ENCODE measurements at places on chromosomes 12 and 14.

DNA sequence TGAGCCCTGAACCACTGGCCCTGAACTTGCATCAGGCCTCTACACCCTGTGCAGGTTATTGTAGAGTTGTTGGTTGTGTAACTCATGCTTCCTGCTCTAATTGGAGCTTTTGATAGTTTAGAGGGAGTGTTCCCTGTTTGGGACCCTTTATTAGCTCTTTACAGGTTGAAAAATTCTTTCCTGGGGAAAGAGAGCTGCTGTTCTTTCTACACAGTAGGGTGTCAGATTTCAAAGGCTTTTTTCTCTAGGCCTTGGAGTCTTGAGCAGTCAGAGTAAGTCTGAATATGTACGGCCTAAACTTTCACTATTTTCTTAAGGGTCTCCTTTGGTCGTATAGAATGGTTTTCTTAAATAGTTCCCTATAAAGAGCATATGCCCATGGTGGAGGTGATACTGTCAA lies 60.8 kb upstream of the NEDD1 start:
- no peak for DNase-seq

DNA sequence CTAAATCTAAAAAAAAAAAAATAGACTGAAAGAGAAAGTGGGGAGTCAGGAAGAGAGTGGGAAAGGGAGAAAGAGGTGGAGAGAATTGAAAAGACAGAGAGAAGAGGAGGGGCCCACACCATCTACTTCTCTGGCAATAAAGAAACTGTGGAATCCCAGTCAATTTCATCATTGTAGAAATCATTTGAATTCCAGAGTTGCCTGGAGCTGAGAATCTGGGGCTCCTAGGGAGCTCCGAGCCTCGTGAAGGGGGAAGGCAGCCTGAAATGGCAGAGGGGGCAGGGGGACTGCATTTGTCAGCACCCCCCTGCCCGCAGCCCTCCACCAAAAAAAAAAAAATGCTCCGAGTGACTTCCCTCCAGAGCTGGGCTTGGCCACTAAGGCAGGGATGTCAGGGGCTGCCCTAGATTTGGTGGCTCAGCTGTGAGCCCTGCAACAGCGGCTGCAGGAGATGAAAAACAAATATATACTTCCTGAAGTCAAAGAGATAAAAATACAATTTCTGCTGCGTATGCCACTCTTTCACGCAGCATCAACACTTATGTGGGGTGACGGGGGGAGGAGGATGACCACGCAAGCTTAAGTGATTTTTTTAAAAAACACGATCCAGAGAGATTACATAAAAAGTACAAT lies 80.5 kb downstream of the BCL11B start:
- DNase-seq: no peak

- DNase-seq: no peak
Observed at GRCh38 chr12:48235796-48236333, 32.8 kb upstream of the OR10AD1 start.

DNA sequence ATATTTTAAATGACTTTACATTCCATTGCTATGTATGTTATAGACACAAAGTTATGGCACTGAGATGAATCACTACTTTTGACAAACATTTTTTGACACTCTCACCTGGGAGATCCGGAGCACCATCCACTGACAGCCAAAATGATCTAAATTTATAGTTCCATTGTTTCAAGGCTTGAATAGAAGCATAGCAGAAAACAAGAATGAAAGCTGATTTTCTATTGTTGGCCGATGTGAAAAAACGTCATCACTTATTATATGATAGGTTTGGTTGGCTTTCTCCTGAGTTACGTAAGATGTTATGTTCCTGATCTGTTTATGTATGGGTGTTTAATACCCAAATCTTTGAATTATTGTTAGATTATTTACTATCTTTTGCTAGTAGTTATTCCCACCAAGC lies 306.2 kb downstream of the PAWR start:
- DNase-seq: no peak

DNA sequence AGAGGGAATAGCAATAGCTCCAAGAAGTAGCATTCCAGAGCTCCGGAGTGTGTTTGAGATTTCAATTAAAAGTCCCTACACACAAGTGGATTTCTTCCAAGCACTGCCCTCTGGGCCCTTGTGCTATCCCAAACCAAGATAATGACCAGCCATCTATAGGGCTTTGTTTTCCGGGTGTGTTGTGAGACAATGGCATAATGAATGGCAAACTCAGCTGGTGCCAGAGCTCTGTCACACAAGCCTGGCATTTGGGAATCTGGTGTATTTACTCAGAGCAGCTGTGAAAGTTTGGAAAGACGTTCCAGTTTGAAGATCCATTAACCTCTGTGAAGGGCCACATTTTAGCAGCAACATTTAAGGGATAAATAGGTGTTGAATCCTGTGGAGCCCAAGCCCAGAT lies 61.2 kb upstream of the TMTC2 start:
- peak; percentile 31 for DNase-seq

- no peak for DNase-seq
Observed at GRCh38 chr12:20718294-20718693, 23.2 kb downstream of the SLCO1C1 start.

GRCh38 chr12:96063046-96063445 lies 27.7 kb upstream of the LTA4H start:
- no peak for DNase-seq

DNA sequence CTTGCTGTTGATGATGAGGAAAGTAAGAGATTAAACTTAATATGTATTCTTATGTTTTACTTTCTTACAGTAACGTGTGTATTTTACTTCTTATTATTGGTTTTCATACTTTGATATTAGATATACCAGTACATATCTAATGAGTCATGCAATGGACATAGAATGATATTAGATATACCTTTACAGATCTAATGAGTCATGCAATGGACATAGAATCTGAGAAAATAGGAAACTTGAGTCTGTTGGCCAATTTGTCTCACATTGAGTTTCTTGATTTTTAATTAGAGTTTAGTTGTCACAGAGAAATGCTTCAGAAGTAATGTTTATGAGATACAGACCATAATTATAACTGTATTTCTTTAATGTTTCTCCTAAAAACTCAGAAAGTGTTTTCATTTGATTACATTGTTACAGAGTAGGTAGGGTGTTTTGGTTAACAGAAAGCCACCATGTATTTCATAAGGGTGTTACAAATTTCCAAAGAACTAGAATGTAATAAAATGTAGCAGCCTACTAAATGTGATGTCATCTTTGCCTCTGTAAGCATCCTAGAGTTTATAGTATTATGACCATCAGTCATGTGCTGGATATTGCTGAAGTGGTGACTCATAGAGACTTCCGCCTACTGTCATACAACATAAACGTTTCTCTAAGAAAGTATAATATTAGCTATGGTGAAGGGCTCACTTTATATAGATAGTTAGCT lies 3.0 kb downstream of the GAS2L3 start:
- DNase-seq: no peak

DNA sequence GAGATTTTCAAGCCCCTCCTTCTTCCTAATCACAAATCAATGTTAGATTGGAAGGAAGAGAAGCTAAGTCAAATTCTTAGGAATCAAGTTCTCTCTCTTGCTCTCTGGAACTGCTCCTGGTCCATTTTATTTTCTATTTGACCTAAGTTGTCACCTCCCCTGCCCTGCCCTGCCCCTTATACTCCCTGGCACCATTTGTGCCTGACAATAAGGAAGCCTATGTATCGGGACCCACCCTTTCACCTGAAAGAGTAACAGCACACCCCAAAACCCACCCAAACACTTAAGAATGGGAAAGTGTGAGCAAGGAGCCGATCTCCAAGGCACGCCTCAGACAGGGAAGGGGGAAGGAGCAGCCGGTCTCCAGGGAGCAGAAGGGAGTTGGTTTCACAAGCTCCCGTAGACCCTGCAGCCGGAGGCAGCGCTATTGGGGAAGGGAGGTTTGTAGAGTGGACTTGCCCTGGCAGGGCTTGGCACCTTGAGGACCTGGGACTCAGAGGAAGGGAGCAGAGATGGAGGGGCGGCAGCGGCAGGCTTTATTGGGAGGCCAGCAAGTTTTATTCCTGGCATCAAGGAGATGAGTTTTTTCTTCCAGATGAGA lies 1.6 kb downstream of the LRRC74A start:
- DNase-seq: no peak

DNA sequence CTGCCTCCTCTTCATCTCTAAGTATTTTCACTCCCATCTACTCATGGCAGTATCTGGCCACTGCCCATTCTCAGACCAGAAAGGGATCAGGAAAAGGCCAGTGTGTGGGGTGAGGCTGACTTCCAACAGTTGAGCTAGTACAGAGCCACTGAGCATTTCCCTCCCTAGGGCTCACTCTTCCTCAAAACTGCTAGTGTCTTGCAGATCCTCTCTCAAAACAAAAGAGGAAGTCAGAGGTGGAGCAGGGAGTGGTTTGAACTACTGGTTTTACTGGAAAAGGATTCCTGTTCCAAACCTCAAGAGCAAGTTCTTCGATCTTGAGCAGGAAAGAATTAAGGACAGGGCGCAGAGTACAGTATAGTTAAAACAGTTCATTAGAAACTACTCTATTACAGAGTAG lies 11.7 kb upstream of the RNASE10 start:
- no peak for DNase-seq

DNA sequence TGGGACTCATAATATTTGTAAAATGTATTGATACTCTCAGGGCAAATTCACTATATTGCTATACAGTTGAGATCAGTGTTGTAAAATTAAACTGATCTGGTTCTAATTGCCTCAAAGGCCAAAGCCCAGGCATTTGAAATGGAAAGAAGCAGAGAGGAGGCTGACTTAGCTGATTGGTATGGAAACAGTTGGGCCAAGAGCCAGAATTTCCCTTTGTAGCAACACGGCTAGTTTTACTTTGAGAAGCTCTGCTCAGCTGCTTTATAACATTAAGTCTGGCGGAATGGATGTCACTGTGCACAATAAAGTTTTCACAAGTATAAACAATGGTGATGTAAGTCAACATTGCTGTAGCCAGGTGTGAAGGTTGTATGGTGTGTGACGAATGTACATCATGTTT lies 186.4 kb downstream of the MSRB3 start:
- DNase-seq: no peak

DNA sequence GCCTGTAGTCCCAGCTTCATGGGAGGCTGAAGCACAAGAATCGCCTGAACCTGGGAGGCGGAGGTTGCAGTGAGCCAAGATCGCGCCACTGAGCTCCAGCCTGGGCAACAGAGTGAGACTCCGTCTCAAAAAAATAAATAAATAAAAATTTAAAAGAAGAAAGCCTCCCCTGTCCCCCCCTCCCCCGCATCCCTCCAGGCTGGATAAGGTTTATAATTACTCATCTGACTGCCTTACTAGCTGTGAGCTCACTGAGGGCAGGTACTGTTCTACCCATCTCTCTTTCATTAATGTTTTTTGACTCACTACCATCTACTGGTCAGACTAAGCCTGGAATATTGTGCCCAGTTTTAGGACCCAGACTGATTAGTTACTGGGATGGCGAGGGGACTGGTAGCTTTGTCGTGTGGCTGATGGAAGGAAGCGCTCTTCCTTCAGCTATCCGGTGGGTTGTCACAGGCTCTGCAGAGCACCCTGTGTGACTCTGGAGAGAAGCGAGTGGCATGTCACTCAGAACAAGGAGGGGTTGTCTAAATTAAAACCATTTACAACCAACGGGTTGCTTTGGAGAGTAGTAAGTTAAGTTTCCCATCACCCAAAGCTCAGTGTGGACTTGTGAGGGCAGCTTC lies 16.9 kb downstream of the EVL start:
- no peak for DNase-seq

- DNase-seq: no peak
Observed at GRCh38 chr12:123233505-123234308, 471 bp downstream of the MTRFR start.

DNA sequence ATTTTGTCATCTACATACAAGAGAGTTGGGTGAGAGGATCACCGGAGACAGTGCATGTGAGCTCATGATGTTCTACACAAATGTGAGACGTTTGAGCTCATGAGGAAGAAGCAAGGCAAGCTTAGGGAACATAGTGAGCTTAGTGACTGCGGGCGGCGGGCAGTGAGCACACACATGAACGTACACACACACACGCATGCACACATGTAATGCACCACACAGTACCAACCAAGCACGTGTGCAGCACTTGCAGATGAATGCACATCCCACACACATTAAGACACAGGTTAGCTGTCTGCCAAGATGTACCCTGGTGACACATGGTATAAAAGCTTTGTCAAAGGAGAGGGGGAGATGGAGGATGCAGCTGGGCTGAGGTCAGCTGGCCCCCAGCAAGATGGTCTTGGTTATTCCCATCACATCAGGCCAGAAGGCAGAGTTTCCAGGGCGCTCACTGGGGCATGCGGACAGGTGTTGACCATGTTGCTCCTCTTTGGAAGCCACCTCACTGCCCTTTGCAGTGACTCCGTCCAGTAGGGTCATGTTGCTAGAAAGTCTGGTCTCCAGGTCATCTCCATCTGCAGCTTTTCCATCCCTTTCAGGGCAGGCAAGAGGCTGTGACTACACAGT lies 8.7 kb upstream of the CACNA2D4 start:
- no peak for DNase-seq

DNA sequence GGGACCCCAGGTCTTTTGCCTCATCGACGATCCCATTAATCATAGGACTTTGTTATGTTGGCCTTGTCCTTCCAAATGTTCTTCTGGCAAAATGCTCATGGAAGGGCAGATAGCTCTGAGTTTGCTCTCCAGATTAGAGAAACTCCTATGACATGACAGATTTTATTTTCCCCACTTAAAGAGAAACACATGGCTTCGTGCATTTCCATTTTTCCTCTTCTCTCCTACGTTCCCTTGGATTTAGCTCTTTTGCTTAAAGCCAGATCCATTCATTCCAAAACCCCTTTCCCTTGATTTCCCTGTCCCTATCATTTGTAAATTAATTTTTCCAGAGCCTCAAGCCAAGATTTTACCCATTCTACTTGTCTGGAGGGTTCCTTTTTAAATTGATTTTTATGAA lies 2.9 kb downstream of the PRIMA1 start:
- no peak for DNase-seq

DNA sequence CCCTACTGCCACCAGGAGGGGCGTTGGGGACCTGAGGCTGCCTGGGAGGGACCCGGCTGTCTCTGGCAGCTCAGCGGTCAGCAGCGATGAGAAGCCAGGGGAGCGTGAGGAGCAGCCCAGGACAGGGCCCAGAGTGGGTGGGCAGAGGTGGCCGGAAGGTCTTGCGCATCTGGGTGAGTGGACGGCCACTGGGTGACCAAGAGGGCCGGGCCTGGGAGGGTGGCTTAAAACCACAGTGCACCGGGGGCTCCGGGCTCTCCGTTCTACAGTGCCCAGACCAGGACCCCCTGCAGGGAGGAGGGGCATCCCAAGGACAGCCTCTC lies 10.0 kb downstream of the INF2 start:
- no peak for DNase-seq

GRCh38 chr14:28142400-28143015 lies 624.1 kb upstream of the FOXG1 start:
- DNase-seq: no peak

- no peak for DNase-seq
Observed at GRCh38 chr12:8948701-8949341, 624 bp downstream of the M6PR start.

- no peak for DNase-seq
Observed at GRCh38 chr12:6031001-6031400, 85.9 kb upstream of the ANO2 start.

DNA sequence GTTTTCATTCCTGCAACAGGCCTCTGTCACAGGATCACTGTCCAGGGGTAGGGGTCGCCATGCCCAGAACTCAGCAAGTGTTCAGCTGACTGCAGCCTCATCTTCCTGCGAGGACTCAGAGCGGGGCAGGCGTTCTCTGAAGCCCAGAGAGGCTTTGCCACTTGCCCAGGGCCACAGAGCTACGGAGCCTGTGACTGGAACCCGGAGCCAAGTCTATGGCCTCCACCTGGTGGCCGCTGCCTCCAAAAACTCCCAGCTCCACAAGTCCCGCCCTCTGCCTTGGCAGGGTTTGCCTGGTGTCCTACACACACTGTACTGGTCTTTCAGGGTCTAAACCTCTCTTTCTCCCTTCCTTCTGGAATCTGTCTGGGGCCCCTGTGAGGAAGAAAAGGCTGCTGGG lies 8.7 kb upstream of the PPP1R13B start:
- no peak for DNase-seq

GRCh38 chr14:98160901-98161300 lies 1111.1 kb downstream of the BCL11B start:
- DNase-seq: no peak
